ENCODE measurements at places on chromosomes 11 and 22.

DNA sequence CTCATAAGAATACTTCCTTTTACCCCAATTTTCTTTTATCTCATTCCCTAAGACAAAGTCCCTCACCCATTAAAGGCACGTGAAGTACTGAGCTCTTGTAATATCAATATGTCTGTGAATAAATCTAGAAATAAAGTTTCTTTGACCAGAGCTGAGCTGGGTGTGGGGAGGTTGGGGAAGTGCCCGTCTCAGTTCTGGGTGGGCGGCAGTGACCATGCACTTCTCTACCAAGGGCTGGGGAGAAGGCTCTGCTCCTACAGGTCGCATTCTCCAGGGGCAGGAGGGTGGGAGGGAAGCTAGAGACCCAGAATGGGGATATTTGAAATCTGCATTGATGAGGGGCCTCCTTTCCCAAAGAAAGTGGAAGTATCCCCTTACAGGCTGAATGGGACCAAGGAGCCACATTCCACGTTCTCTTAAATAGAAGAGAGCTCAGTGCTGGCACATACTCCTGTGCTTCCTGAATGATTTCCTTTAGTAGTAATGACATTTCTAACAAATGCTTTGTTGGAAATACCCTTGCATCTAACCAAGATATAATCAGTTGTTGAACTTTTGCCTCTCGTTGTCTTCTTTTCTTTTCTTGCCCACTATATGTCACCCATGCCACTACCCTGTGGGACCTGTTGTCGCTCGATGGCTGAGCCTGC is 16.1 kb downstream of the RBX1 start:
- DNase-seq: no peak

- no peak for DNase-seq
These were observed 856.2 kb upstream of the CCDC90B start for GRCh38 chr11:84142411-84142810.

GRCh38 chr11:3086671-3087150 is 29.5 kb upstream of the CARS1 start:
- no peak for DNase-seq

GRCh38 chr11:104594228-104594958 is 303.9 kb downstream of the CASP12 start:
- DNase-seq: no peak

Measured in nephron progenitor cell (in vitro differentiated cells).